A549 treated with CORT108297 at 1 μM for 4 hours (cell line): ENCODE measurements at places on chromosomes 2 and 18. TPM values are rescaled to one million over a fixed set of nuclear protein-coding genes. Genes with fewer than 3 reads are reported as not detected.

PARD3B gene
- 0.77 to 1.1 TPM (median 0.93 TPM) in 5 replicates for total RNA-seq

ATP8B1 gene
- 7.9 to 10.5 TPM (median 9.3 TPM) in 5 replicates for total RNA-seq

HOXD11 gene
- 6.2 to 9.1 TPM (median 7.8 TPM) in 5 replicates for total RNA-seq

SNRNP27 gene
- 49.5 to 85.7 TPM (median 56.1 TPM) in 5 replicates for total RNA-seq

CXCR1 gene
- not detected in 5 replicates for total RNA-seq

PRKAG3 gene
- total RNA-seq, result not detected in 5 replicates

TXNDC2 gene
- total RNA-seq, result 0.07 to 0.32 TPM (median 0.10 TPM) in 5 replicates

ANKRD30B gene
- 0.02 to 0.03 TPM (median 0.02 TPM) in 3 of 5 replicates, not detected in the others for total RNA-seq

AAK1 gene
- 11.4 to 17.7 TPM (median 14.7 TPM) in 5 replicates for total RNA-seq

RAD51AP2 gene
- not detected in 5 replicates for total RNA-seq

C2orf66 gene
- total RNA-seq, result 0.06 to 0.13 TPM (median 0.07 TPM) in 3 of 5 replicates, not detected in the others
